ENCODE measurements at places on chromosomes 13 and 19.

DNA sequence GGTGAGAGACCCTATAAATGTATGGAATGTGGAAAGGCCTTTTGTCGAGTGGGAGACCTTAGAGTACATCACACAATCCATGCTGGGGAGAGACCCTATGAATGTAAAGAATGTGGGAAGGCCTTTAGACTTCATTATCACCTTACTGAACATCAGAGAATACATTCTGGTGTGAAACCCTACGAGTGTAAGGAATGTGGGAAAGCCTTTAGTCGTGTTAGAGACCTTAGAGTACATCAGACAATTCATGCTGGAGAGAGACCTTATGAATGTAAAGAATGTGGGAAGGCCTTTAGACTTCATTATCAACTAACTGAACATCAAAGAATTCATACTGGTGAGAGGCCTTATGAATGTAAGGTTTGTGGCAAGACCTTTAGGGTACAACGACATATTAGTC, 17.1 kb downstream of the ZNF546 start:
- DNase-seq, result no peak

- DNase-seq, result no peak
Observed at GRCh38 chr19:48962849-48963165, 2.3 kb upstream of the FTL start.

DNA sequence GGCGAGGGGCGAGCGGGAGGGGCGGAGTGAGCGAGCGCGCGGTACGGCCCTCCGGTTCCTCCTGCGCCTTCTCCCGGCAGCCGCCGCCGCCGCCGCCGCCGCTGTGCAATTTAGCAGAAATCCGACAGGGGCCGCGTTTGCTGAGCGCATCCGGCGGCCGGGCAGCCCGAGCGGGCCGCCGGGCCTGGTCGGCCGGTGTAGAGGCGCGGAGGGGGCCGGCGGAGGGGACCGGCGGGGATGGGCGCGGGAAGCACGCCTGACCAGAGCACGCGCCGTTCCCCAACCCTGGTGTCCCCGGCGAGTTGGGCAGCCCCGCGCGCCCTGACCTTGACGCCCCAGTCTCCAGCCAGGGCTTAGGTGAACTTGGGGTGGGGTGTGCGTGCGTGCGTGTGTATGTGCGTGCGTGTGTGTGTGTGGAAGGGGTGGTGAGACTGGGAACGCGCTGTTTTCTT, 144.5 kb upstream of the ZNF536 start:
- no peak for DNase-seq

- DNase-seq, result no peak
Observed at GRCh38 chr19:4149518-4150288, 3.7 kb upstream of the CREB3L3 start.

DNA sequence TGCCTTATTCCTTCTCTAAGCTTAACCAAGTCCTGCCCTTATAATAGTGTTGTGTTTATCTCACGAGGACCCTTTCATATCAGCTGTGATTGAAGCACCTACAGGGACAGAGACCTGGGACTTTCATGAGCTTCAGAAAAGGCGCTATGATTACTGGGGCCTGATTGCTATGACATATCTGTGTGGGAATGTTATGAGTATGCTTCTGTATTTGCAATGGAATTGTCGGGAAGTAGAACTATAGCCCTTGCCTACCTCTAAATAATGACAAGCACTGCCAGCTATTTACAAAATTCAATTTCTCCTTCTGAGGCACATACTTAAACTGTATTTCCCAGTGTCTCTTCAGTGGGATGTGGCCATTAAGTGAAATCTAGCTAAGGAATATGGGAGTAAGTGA, 191.5 kb downstream of the LHFPL6 start:
- no peak for DNase-seq

DNA sequence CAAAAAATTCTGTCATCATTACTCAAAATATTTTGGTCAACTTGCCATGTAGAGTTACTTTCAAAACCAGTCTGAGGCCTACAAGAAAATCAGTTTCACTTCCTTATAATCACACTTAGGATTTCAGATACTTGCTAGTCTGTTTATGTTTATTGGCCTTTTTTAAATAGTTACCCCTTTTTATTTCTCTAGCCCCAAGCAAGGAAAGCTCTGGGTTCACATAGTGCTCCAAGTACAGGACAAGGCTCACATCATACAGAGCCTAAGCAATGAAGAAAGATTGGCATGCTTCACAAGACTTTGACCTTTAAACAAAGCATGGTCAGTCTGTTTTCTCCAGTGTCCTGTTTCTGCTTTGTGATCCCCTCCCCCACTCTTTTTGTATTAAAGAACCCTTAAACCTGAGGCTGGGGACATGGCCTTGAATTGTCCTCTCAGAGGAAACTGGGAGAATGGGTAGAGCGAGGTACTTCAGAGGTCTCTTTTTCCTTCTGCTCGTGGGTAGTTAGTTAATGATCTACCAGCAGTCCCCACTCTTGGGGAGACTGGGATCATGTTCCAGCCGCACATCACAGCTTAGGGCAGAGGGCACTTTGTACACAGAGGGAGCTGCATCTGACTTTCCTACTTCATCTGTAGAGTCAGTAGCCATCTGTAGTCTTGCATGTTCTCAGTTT, 30.7 kb downstream of the CEACAM1 start:
- DNase-seq, result no peak

- no peak for DNase-seq
Observed at GRCh38 chr13:48819376-48819775, 156.3 kb upstream of the FNDC3A start.

GRCh38 chr13:97284558-97284957, 62.4 kb downstream of the MBNL2 start:
- DNase-seq, result no peak

- no peak for DNase-seq
Observed at GRCh38 chr19:54561840-54562239, 11.8 kb upstream of the LILRA2 start.
